ENCODE measurements at places on chromosomes 3 and 15.
A peak's percentile ranks its signal among the peaks of the same experiment; 100 is the strongest.

DNA sequence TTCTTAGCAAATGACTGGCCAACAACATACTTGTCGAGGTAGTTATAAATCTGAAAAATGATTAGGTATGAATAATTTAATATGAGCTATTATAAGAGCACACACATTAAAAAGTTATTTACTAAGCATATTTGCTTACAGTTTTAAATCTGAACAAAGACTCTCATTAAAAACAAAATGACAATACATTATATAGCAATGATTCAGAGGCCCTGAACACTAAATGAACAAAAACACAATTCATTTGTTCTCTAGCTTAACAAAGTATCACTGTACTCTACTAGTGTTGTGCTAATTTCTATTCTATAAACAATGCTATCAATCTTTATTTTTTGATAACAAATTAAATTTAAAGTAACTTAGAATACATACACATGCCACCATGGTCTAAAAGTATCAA, 21.0 kb downstream of the CLPX start:
- DNase-seq: no peak

GRCh38 chr3:45841420-45841756, 531 bp downstream of the LZTFL1 start:
- DNase-seq: no peak

DNA sequence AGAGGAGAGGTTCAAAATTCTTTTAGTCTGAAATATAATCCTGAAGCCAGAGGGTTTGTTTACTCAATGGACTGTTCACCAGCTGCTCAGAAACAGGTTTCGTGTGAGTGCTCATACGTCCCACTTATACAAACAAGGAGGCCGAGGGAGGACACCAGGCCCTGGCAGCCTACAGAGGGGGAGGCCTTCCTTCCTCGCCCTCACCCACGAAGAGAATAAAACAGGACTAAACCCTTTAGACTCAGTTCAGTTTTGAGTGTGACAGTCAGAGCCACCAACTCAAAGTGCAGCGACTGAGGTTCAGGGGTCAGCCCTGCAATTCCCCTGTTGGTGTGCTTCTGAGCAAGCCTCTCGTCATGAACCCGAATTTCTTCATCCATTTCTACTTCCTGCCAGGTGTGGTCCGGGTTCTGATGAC, 17.3 kb downstream of the FAM174B start:
- DNase-seq: no peak

DNA sequence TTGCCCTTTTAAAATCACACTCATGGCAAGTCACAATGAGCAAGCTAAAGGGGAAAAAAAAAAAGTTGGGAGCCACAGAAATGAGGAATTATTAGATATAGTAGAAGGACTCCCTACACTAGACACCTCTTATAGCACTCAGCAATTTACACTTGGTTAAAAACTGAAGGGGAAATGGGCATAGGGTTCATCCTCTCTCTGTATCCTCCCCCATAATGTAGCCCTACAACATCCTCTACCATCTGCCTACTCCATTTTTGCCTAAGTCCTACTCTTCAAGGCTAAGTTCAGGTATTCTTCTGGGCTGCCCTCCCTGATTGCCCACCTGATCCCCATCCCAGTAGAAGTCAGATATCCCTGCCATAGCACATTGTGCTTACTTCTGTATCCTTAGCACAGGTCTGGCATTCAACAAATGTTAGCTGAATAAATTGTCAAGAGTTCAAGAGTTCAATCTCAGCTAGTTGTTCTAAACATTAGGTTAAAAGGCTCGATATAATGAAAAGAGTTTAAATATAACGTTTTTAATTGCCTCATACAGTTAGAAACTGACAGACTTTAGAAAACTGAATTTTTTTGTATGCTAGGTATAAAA, 14.5 kb downstream of the SETD2 start:
- DNase-seq: no peak

DNA sequence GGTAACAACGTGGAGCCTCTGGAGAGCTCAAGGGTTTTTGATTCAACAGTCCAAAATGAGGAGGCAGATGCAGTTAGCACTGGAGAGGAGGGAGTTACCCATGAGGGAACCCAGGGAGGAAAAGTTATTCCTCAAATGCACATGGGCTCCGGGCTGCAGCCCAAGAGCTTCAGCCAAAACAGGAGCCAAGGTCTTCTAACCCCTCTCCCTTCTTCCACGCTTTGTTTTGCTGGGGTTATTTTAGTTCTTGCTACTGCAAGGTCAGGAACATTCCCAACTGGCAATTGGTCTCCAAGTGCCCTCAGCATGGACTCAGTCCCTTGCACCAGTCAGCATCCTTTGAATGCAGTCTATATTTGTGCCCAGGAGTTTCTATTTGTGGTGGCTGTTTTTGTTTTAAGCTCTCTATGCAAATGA, 90.0 kb downstream of the TGFBR2 start:
- no peak for DNase-seq

- no peak for DNase-seq
These were observed 14.9 kb downstream of the KBTBD12 start for GRCh38 chr3:127929818-127930413.

DNA sequence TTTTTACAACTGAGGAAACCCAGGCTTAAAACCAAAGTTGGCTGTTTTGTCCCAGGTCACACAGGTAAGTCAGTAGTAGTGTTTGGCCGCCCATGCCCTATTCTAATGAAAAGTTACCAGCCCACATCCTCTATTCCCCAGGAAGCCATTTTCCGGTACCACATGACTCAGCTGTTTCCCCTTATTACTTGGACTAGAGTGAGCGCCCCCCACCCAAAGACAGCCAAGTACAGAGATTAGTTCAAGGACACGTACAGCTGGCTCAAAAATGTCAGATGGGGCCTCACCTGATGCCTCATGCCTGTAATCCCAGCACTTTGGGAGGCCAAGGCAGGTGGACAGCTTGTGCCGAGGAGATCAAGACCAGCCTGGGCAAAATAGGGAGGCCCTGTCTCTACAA, 8.5 kb upstream of the KLHL6 start:
- DNase-seq: no peak

DNA sequence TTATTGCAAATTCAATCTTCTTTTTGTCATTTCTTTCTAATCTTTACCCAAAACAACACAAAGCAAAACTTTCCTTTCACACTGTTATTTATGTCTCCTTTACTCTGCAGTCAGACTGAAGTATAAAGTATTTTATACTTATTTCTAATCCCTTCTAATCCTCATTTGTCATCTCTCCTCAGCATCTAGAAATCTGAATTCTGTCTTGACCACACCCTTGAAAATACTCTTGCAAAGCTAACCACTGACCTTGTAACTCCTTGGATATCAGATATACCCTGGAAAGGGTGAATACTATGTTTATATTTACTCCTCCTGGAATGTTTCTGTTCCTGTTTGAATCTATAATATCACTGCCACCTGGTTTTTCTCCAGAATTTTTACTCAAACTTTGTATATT, 481.1 kb downstream of the ZNF385D start:
- no peak for DNase-seq

DNA sequence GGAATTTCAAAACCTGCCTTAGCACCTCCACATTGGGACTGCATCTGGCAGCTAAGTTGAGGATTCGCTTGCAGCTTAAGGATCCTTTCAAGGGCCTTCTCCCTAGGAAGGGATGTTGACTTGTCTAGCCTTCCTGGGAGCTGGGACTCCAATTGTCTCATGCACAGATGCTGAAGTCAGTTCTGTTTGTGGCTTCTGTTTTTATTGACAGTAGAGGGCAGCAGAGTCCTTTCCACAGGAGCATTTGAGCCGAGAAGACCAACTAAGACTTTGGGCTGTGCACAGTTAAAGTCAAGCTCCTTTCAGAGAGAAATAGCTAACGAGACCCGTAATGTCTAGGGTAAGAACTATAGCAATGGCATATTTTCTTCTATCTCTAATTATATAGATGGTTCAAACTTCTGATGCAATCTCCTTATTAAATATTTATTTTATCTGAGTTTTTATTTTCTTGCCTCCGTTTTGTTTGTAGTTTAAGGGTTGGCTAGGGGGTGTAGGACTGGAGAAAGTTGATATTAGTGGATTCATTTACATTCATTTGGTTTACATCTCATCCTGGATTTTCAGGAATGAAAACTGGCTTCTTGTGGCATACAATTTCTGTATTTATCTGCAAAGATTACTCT, 59.7 kb upstream of the KBTBD8 start:
- DNase-seq: peak; percentile 14

- DNase-seq: no peak
These were observed 1.9 kb upstream of the MEX3B start for GRCh38 chr15:82047453-82048400.

DNA sequence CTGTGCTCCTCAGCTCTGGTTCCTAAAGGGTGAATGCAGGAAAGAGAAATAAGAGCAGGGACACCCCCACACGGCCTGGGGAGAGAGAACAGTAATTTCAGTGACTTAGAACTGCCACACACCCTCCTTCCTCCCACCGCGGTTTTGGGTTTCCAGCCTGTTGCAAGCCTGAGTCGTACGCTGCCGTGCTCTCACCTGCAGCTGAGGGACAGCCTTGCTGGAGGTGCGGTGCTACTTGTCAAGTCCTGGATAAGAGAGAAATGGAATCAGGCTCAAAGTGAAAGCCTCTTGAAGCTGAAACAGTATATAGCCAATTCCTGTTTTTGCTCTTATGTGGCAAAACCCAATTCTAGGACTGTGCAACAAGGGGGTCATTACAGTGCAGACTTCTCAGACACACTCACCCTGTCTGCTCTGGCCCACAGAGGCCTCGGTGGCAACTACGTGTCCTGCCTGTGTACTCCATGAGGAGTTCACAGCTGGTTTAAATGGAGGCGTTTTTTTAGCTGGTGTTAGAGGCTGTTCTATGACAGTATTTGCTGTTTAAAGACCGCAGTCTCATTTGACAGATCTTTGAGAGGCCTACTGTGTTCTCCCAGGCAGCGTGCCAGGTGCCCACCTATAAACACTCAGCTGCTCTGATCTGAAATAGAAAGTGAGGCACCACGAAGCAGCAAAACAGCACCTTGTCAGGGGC, 42.9 kb downstream of the TBC1D2B start:
- DNase-seq: peak; percentile 63

GRCh38 chr3:18648159-18648558, 223.0 kb upstream of the SATB1 start:
- no peak for DNase-seq

- no peak for DNase-seq
These were observed 289.1 kb downstream of the GAP43 start for GRCh38 chr3:115912372-115912771.

GRCh38 chr3:148756311-148756710, 58.6 kb downstream of the AGTR1 start:
- DNase-seq: no peak

DNA sequence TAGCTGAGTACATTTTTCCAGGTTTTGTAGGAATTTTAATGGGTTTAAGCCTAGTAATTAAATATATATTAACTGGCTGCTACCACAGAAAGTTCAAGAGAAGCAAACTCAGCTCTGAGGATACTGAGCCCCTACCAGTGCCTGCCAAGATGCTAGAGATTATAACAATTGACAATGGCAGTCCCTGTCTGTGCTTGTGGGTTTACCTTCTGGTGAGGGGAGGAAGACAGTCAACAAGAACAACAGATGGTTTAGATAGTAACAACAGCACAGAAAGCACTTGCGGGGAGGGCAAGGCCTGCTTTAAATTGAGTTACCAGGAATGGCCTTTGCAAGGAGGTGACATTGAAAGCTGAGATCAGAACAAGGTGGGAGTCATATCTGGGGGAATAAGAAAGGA, 56.6 kb upstream of the ARHGEF3 start:
- DNase-seq: peak; percentile 36

- DNase-seq: no peak
These were observed 195.6 kb downstream of the RPLP1 start for GRCh38 chr15:69648212-69648611.

GRCh38 chr3:113690482-113690881, 6.0 kb downstream of the USF3 start:
- no peak for DNase-seq

GRCh38 chr3:140540262-140540661, 137.6 kb upstream of the TRIM42 start:
- DNase-seq: no peak

- DNase-seq: no peak
These were observed 343.9 kb downstream of the GRM7 start for GRCh38 chr3:7204848-7205156.

DNA sequence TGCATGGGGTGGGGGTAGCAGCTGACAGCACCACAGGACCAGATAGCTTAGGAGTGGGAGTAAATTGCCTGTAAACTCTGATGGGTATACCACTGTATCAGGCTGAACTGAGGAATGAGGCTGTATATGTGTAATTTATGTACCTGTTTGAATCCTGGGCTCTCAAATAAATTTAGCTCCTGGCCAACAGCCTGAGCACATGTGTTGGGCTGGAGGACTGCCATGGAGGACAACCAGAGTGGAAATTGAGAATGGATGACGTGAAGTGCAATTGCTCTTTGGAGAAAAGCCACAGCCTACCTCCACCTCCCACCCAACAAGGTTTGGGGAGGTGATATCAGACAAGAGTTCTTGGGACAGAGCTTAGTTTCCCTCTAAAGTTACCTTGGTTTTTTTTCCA, 328.6 kb upstream of the PROK2 start:
- no peak for DNase-seq

DNA sequence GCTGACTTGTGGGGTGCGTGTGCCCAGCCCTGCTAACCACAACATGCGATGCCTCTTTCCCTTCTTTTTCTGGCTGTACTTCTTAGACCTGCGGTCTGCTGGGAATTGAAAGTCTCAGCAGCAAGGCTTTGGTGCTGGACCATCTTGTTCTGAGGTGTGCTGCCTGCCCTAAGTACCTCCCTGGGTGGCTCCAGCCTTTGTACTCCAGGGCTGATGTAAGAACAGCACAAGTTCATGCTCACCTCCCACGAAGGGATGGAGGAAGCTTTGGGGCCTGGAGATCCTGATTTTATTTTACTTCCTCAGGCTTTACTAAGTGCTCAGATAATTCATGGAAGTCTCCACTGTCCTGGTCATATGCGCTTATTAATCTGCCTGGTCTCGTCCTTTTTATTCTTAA, 28.9 kb downstream of the FAM43A start:
- DNase-seq: no peak

GRCh38 chr15:69629631-69630161, 177.1 kb downstream of the RPLP1 start:
- no peak for DNase-seq

- no peak for DNase-seq
These were observed 14.2 kb upstream of the SUCNR1 start for GRCh38 chr3:151859233-151859673.

- no peak for DNase-seq
These were observed 28.5 kb downstream of the ACSBG1 start for GRCh38 chr15:78205856-78206255.

GRCh38 chr3:15553749-15554148, 32.2 kb upstream of the COLQ start:
- DNase-seq: no peak
